ENCODE measurements at places on chromosomes 3 and 15.

DNA sequence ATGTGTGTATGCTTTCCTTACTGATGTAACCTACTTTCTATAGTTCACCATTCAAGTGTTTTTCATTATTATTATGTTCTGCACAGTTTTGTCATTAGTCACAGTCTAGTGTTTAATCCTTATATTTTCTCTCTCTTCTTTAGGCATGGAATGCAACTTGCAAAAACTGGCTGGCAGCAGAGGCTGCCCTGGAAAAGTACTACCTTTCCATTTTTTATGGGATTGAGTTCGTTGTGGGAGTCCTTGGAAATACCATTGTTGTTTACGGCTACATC, 6.9 kb downstream of the SUCNR1 start:
- DNase-seq = no peak

DNA sequence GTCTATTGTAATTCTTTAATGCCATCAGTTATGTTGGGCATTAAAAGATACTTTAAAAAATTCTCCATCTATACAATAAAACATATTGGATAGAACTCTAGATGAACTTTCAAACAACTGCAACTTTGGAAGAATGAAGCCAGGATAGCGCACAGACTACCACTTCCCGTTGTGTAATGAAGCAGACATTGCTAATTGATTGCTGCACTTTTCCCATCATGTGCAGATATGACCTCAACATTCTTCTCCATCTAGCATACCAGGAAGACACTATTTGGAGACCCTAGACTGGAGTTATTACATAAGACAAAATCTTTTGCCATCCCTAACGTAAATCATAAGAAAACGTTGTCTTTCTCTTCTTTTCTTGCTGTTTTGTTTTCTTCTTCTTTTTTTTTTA, 75.0 kb downstream of the EDEM1 start:
- no peak for DNase-seq

DNA sequence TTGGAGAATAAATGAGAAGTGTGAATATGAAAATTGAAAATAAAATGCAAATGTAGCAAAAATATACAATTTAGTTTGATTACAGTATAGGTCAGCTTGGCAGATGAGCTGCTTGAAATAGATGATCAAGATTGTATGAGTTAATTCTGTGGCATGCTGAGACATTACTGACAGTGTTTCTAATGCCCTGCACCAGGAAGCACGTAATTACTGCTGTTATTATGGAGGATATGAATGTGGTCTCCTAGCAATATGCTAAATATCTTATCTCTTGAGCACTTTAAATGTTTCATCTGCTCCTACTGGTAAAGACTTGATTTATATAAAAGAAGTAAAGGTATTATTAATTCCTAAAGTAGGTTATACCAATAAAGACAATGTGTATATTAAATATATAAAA, 1015.5 kb downstream of the PLOD2 start:
- no peak for DNase-seq

DNA sequence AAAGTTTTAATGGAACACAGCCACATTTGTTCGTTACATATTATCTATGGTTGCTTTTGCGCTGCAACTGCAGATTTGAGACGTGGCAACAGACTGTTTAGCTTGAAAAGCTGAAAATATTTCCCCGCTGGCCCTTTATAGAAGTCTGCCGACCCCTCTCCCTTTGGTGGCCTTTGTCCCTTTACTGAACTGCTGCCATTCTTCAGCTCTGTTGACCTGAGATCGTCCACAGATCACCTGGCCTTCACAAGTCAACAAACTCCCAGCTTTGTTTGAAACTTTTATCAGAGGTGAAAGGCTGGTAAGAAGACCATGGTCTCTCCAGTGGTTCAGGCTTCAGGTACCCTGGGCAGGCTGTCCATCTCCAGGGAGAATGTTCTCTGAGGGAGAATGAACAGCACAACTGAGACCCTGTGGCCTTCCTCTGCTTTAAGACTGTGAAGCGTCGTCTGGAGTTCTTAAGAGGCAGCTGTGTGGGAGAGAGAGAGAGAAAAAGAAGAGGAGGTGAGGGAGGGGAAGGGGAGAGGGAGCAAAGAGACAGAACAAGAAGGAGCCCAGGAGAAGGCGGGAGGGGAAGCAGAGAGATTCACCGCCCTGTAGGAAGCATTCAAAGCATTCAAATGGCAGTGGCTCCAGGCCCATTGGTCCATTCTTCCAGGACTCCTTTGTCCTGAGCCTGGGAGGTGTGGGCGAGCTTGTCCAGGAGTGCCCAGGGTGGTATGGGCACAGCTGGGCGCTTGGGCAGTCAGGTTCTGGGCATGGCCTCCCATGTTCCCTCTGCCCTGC, 53.7 kb upstream of the INSYN1 start:
- DNase-seq = no peak

DNA sequence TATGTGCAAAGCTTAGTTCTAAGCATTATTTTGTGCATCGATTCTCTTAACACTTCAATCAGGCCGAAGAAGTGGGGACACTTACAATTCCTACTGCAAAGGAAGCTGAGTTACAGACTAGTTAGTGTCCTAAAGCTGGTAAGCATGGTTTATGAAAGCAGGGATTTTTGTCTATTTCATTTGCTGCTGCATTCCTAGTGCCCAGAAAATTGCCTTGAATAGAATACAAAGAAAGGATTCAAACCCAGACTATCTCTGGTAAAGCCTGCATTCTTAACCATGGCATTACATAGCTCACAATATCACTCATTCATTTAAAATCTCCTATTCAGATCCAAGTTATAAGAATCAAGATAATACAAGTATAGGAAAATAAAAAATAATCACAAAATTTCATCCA, 24.4 kb upstream of the CPOX start:
- no peak for DNase-seq

GRCh38 chr15:78374436-78375393, 34.6 kb downstream of the CRABP1 start:
- DNase-seq = no peak

DNA sequence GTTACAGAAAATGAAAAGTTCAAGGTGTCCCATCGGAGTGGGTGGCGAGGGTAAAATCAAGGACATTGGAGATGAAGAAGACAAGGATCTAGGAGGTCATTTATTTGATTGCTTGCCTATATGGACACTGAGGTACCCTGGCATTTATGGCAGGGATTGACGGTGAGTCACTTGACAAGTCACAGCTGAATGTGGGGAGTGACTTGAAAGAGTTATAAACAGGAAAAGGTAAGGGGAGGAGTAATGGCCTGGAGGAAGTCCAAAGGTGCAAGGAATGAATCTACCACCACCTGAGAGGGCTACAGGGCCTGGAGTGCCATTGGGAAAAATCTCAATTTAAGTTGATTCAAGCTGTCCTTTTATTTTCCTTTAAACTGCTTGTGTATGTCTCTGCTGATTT, 11.8 kb upstream of the SGO1 start:
- DNase-seq = no peak

GRCh38 chr15:60844511-60845174, 365.7 kb upstream of the ICE2 start:
- no peak for DNase-seq

- no peak for DNase-seq
Observed at GRCh38 chr3:69385723-69386555, at the start of gene FRMD4B. Gene FRMD4B (minus strand): TSS chr3:69386088. CDS start chr3:69385989, 99 bp downstream.

DNA sequence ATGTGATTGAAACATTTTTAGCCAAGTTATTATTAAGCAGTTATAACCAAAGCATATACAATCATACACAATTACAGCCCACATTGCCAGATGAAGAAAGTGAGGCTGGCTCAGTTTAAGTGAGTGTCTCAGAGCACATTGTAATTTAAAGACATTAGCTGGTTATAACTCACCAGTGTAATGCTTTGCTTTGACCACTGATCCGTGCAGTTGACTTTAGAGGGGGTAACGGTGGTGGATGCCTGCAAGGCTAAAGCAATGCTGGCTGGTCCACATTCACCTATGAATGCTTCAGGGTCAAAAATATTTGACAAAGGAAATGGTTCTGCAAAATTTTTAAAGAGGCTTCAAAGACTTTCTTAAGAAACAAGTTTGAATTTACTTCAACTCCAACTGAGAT, 1.2 kb downstream of the C3orf85 start:
- DNase-seq = no peak

DNA sequence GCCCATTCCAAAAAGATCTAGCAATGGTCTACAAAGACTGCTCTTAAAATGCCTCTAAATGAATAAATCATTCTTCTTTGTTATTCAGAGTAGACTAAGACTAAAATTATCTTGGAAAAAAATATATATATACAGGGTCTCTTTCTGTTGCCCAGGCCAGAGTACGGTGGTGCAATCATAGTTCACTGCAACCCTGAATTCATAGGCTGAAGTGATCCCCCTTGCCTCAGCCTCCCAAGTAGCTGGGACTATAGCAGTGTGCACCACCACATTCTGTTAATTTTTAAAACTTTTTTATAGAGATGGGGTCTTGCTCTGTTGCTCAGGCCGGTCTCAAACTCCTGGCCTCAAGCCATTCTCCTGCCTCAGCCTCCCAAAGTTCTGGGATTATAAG, 18.7 kb downstream of the WWTR1 start:
- no peak for DNase-seq

DNA sequence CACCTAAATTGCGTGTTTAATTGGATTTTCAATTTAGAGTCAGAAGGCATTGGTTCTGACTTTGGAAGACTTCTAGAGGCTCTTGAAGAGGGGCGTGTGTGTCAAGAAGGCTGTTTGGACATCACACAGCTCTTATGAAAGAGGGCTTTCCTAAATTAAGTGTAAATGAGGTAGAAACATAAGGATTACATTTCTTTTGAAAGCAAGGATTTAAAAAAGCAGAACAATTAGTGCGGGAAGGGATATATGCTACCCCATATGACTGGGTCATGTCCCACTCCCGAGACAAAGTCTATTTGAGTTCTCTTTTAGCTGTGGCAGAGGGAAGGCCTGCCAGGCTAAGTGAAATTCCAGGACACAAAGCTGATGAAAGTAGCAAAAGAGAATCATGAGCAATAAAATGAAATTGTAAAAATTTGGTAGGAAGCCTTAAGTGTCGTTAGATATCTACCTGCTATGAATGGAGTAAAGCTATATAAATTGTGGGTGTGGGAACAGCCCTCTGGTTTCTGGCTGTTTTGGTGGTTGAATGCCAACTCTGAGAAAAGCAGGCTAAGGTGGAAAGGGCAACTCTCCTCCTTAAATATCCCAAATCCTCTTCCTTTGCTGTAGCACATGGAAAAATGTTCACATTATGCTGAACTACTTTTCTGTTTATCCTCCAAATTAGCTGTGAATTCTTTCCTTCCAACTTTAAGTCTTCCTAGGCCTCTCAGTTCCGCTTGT, 100.6 kb upstream of the TSC22D2 start:
- DNase-seq = no peak

DNA sequence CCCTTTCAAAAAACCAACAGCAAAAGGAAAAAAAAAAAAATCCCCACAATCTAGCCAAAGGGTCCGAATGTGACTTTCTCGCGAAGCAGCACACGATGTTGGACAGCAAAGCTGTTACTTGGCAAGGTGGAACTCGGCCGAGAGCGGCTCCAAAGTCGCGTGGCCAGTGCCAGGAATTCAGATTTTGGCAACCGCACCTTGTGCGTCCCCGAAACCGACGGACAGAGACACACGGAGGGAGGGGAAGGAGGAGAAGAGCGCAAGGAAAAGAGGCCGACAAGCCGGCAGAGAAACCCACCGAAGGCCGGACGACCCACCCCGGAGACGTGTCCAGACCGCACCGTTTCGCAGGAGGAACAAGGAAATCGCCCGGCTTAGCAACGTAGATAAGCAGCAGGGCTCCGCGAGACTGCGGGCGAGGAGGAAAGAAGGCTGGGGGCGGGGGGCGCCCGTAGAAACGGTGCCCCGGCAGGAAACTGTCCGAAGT, 517.3 kb downstream of the MECOM start:
- DNase-seq = no peak

- DNase-seq = no peak
Observed at GRCh38 chr3:151119188-151119587, 33.7 kb downstream of the MED12L start.

GRCh38 chr15:79675982-79676381, 220.8 kb downstream of the MTHFS start:
- no peak for DNase-seq

DNA sequence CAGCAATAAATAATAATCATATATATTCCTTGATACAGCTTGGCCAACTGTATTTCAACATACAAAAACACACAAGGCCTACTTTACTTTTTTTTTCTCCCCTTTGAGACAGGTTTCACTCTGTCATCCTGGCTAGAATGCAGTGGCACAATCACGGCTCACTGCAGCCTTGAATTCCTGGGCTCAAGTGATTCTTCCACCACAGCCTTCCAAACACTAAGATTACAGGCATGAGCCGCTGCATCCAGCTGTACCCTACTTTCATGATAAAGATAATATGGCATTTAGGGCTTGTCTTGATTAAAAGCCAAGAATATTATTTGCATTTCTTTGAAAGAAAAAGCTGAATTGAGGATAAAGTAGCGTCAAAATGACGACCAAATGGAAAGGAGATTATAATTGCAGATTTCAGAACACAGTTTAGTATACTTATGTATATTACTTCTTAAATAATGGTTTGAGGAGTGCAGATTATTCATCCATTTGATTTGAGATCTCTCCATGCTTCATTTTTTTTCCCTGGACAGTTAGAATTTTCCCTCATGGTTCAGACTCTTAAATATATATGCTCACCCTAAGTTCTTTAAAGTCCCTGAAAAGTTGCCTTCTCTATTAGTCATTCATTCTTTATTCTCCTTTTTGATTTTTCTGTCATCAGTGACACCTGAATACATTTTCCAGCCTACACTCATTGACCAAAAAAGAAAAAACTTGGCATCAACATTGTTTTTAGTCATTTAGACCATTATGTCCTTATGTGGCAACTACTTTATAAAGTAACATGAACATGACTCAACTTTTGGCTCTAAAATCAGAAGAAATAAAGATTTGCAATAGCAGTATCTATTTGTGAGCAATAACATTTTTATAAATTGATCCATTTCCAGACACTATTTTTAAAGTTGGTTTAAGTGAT, 48.5 kb upstream of the MLF1 start:
- no peak for DNase-seq

- no peak for DNase-seq
Observed at GRCh38 chr3:136193278-136194054, 2.7 kb downstream of the MSL2 start.

DNA sequence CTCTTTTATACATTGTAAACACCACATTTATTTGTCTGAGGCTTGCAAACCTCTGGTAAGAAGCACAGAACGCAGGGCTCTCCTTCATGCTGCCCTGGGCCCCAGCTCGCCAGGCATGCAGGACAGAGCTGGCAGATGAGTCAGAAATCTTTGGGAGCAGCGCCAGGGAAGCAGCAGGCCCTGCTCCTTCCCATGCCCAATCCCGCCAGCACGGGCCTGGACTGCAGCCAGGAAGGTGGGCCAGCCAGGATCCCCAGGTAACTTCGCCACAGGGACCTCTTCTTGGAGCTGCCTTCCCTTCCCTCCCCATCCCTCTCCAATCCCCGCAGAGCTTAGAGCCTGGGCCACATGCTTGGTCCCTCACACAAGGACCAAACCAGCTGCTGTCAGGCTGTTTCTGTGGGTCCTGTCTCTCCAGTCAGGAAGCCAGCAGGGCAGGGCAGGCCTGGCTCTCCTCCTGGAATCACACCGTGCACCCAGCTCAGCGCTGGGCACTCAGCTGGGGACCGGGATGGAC, 8.8 kb downstream of the STOML1 start:
- no peak for DNase-seq
